NCI-H187 (cell line): ENCODE measurements at places on chromosomes 7 and 10.
A peak's percentile ranks its signal among the peaks of the same experiment; 100 is the strongest.

GRCh38 chr10:86155054-86155921 is 211.3 kb downstream of the GRID1 start:
- no peak for DNase-seq

- no peak for DNase-seq
Measured at GRCh38 chr7:72057231-72057630, 354.9 kb downstream of the CALN1 start.

GRCh38 chr10:36019749-36020148 is 377.7 kb upstream of the FZD8 start:
- no peak for DNase-seq

GRCh38 chr7:34900891-34901513 is 136.3 kb downstream of the DPY19L1 start:
- no peak for DNase-seq

GRCh38 chr10:110962443-110962842 is 43.0 kb downstream of the SHOC2 start:
- no peak for DNase-seq

- DNase-seq, result no peak
Measured at GRCh38 chr10:89085153-89085552, 94.6 kb downstream of the FAS start.

- DNase-seq, result no peak
Measured at GRCh38 chr7:129169171-129169671, 19.2 kb upstream of the SMO start.

DNA sequence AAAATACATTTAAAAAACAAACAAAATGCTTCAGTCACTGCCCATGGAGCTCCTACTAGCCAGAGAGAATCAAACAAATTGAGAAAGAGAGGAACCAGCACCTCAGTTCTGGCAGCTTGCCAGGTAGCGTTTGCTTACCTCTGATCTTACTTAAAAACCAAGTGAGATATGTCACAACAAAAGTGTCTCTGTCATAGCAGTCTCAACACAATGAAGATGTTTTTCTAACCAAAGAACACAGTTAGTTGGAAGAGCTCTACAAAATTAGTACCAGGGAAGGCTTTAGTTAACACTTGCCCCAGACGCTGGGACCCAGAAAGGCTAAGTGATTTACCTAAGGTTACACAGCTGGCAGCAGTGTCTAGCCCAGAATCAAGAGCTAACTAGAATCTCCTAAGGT is 3.4 kb downstream of the DOCK4 start:
- DNase-seq, result peak; percentile 13

DNA sequence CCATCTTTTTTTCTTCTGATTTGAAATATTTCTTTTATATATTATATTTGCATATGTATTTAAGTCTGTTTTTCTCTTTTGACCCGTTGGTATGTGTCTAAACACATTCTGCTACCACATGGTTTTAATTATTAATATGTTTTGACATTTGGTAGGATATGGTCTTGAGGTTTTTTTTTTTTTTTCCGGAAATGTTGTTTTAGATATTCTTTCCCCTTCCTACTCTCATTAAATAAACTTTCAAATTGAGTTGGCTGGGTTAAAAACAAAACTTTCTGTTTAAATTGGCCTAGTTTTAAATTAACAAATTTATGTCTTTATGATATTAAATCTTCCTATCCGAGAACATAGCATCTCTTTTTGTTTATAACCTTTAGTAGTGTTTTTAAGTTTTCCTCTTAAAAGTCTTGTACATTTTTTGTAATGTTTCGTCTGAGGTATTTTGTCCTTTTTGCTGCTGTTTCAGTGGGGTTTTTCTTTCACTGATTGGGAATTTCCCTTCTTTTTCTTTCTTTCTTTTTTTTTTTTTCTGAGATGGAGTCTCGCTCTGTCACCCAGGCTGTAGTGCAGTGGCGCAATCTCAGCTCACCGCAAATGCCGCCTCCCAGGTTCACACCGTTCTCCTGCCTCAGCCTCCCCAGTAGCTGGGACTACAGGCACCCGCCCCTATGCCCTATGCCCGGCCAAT is 25.4 kb downstream of the STAM start:
- no peak for DNase-seq

GRCh38 chr7:36278620-36279172 is 111.0 kb upstream of the ANLN start:
- DNase-seq, result peak; percentile 55

DNA sequence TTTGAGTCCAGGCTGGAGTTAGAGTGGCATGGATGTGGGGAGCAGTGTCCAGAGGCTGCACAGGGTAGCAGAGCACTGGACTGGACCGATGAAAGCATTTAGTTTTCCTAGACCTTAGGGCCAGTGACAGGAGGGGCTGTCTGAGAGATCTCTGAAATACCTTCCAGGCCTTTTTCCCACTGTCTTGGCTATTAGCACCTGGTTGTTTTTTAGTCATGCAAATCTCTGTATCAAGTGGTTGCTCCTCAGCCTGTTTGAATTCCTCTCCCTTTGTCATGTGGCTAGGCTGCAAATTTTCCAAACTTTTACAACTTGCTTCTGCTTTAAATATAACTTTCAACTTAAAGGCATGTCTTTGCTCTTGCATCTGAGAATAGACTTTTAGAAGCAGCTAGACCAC is 504.3 kb upstream of the VSTM2A start:
- no peak for DNase-seq

DNA sequence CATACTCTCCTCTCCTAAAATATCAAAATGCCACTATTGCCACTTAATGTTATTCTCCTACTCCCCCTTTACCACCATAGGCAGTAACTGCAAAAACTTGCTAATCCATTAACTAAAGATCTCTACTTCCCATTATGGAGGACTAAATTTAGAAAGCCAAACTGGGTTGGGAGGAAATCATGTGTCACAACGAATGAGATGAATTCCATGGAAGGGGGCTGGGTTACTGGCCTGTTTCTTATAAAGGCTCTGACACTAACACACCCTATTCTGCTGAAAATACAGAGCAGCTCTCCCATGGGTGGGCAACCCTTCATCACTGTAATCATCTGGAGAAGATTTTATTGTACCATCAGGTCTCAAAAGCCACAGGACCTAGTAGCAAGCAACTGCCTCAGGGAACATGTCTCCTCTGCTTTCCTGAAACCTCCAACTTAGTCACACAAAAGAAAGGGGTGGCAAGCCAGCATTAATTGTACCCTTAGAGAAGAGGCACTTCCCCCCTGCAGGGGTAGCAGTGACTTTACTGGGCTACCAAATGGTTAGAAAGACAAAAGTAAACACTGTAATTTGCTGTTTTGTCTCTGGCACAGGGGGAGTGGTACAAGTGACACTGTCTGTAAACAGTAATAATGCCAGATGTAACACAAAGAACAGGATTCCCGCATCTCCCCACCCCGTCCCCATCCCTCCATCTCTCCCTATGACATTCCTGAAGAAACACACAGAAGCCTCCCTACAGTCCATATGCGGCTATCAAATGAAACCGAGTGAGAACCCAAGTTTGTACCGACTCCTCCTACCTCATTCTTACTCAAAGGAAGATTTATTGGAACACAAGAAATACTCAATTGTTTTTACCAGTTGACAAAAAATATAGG is 81.6 kb downstream of the ARMH3 start:
- DNase-seq, result no peak

DNA sequence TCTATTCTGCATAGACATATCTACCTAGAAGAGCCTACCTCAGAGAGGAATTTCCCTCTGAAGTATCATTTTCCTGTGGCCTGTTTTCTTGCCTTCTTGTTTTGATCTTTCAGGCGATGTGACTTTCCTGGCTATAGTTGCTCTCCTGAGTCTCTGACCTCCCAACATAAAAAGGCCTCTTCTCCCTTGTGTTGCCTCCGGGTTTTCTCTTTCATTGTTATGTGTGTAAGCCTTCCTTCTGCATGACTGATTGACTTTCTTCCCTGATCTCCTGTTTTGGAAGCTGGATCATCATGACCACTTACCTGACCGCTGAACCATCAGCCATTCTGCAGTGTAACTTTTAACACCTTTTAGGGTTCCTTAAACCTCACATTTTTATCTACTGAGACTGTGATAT is 441.5 kb upstream of the ETV1 start:
- DNase-seq, result no peak

DNA sequence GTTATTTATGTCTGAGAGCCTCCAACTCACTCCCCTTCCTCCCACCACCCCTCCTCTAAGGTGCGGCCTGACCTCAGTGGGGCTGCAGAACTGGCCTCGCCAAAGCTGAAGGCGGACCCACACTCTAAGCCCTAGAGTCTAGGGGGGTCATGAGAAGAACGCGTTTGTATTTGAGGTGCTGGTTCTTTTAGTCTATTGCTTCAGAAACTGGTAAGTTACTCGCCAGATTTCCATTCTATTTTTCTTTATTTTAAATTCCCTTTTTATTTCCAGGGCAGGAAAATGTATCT is 357.5 kb downstream of the DNAJB6 start:
- DNase-seq, result no peak

DNA sequence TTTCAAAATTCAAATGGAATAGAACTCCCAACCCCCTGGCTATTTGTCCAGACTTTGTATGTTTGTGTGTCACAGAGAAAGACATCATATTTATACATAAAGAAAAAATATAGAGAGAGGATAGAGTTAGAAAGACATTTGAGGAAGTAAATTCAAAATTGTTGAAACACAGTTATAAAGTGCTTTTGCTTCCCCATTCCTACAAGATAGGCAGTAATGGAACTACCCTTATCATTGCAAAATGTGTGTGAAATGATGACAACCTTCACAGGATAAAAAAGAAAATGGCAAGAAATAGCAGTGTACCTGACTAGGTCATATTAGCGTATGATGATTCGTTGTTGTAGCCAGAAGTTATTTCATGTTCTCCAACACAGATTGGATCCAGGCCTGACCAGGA is 63.1 kb downstream of the FZD1 start:
- no peak for DNase-seq
